Caudate nucleus (tissue), 63 donors: ENCODE measurements at places on chromosomes 16 and 17.

DNA sequence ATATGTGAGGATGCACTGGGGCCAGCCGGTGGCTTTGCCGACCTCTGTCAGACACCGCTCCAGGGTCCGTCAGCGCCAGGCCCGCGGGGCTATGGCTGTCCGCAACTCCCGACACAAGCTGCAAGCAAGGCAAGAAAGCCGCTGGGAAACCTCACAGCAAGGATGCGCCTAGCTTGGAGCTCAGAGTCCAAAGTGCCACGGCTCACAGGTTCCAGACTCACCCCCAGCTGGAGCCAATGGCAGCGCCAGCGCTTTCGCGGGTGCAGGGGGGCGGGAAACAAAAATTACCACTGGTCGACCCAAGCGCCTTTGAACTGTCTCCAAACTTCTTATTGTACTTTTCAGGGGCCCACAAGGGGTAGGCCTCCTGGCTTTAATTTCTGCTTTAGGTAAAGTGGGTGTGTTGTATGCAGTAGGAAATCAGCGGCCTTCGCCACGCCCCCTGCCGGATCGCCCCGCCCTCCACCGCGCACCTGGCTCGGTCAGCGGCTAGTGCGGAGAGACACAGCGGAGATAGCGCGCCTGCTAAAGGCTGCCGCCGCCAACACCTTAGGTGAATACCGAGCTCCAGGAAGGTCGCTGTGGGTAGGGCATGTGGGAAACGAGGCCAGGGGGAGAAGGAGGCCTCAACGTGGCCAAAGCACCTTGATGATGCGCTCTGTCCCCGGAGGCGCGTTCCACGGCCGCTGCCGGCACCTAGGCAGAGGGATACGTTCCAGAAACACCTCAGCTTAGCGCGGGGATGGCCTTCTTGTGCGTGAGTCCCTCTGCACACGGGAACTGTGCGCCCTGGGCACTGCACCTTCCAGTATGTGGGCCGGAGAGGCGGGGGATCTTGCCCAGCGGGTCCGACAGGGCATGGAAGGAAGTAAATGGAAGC, 61.0 kb upstream of the RBL2 start:
- no peak for DNase-seq

GRCh38 chr16:49271363-49271762, 10.3 kb downstream of the CBLN1 start:
- no peak for DNase-seq

GRCh38 chr16:20383106-20384029, 21.2 kb downstream of the PDILT start:
- DNase-seq: peak; percentile 82

- no peak for DNase-seq
Observed at GRCh38 chr16:23423496-23424049, 29.4 kb downstream of the COG7 start.

DNA sequence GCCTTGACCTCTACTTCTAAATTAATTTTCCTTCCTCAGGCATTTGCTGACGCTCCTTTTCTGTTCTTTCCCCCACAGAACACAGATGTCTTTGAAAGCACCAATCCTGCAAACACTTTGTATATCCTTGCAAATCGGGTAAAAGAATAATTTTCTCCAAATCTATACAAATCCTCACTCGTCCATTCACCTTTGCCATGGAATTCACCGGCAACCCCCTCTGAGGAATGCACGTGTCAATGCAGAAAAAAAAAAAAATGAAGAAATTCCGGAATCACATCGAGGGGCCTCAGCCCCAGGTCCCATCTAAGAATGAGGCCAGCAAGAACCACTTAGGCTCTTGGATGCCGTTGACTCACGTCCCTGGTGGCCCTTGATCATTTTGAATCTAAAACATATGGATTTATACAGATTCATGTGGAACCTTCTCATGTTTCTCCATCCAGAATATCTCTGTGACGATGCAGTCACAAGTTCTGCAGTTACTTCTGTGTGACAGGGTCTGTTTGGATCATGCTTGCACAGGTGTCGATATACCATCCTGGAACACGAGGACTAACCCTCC, 136.9 kb downstream of the RBFOX3 start:
- no peak for DNase-seq

GRCh38 chr16:31678649-31679325, 151.1 kb downstream of the AHSP start:
- DNase-seq: no peak

GRCh38 chr17:48134912-48135480, 27.4 kb downstream of the SNX11 start:
- no peak for DNase-seq

- DNase-seq: no peak
Observed at GRCh38 chr17:51676691-51677487, 416.5 kb downstream of the UTP18 start.

DNA sequence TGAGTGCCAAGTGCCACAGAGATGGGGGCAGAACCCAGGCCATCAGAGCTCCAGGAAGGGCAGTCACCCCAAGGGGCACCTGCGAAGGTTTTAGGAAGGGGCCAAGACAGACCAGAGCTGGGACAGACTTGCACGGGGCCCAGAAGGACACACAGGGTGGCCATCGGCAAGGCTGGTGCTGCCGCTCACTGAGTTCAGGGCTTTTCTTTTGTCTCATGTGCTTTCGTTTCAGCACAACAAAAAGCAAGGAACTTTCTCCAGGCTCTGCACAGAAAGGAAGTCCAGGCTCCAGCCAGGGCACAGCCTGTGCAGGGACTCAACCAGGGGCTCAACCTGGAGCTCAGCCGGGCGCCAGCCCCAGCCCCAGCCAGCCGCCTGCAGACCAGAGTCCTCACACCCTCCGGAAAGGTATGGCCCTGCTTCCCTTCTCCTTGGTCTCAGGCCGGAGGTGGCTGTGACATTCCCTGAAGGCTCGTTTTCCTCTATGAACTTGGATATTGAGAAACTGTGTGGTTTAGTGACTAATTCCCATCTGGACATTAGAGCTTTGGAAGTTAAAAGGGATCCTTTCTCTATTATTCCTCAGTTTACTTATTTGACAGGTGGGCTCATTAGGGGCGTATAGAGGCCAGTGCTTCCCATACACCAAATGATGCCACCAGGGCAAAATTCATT, 37.9 kb downstream of the ELAC2 start:
- no peak for DNase-seq

- DNase-seq: no peak
Observed at GRCh38 chr16:50474138-50474537, 74.1 kb upstream of the NKD1 start.

GRCh38 chr17:50042211-50042610, 13.7 kb upstream of the ITGA3 start:
- DNase-seq: no peak

GRCh38 chr16:13042291-13042685, 140.9 kb downstream of the SHISA9 start:
- DNase-seq: no peak

DNA sequence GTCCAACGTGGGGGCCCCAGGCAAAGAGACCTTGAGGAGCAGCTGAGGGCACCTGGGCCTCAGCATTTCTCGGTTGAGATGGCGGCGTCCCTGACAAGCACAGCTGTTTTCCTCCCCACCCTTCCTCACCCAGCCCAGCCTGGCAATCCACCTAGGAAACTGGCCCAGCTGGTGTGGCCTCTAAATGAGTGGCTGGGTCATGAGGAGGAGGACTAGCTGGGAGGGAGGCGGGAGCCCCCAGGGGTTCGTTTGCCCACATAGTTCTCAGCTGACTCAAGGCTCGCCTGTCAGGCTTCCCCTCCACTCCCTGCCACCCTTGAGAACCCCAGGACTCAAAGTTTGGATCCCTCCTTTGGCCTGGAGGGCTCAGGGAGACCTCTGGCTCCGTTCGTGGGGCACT, 5.9 kb downstream of the RNF222 start:
- DNase-seq: no peak

DNA sequence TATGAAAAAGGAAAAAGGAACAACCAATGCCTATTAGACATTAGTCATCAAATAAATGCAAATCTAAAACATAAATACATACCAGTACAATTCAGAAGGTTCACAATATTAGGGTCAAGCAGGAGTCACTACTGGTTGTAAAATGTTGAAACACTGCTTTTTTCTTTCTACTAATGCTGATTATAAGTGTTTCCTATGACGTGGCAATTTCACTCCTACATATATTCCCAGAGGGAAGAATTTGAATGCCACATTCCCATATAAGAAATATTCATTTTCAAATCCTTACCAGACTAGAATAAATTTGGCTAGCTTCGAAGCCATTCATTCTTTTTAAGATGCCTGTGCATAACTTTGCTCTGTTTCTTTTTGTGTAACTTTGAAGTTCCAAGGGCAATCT, 2.6 kb upstream of the KRTAP9-2 start:
- no peak for DNase-seq

DNA sequence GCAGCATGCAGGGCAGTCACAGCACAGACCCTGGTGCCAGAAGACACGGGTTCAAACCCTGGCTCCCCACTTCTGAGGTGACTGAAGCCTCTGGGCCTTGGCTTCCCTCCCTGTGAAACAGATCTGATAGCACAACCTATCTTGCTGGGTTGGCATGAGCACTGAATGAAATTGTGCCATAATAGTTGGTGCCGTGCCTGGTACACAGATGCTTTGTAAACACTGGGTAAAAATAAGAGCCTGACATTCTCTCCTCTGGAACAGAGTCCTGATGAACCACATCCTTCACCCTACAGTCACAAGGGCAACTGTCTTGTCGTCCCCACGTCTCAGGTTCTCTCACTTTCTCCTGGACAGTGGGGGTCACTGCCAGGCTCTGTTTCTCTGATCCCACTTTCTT, 35.7 kb downstream of the NOS2 start:
- DNase-seq: no peak

DNA sequence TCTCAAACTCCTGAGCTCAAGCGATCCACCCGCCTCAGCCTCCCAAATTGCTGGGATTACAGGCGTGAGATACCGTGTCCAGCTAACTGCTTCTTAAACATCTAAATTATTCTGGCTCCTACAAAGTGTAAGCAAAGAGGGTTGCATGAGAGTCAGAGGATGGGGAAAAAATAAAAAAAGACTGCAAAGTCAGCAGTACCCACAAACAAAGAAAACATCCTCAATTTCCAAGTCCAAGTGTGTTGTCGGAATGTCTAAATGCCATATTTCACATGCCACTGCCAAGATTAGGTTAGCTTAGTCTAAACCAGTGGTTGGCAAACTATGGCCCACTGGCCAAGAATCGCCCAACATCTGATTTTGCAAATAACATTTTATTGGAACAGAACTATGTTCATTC, 13.0 kb upstream of the PHLPP2 start:
- DNase-seq: no peak

DNA sequence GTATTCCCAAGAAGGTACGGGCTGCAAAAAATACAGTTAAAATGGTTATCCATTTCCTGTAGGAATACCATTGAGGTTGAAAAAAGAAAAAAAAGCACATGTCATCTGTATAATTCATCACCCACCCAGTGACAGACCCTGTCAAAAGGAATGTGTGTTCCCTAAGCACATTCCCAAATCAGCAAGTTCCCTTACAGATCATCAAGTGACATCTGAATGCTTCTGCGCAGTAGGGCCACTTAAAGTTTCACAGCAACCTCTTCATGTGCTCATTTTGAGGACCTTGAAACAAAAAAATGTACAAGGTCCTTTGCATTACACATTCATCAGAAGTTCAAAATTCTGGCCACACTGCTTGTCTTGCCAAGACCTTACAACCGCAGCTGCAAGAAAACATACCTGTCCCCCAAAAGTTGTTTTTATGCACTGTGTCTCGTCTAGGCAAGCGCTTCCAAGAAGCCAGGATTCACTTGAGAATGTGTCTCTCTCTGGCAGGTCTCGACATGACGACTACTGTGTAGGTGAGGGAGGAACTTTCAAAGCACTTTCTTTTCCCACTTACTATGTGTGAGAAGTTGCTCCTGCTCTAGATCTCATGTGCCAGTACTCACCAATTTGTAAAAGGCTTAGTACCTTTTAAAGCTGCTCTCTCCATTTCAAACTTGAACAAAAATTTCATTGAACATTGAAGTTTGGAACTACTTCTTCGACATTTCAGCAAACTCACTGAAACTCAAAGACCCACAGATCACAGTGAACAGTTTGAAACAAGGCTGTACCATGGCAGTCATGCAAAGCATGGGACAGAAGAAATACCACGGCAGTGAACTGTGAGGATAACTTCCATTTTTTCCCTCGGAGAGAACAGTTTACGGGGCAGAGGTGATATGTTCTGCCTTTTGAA, 4.3 kb upstream of the POLG2 start:
- DNase-seq: no peak

DNA sequence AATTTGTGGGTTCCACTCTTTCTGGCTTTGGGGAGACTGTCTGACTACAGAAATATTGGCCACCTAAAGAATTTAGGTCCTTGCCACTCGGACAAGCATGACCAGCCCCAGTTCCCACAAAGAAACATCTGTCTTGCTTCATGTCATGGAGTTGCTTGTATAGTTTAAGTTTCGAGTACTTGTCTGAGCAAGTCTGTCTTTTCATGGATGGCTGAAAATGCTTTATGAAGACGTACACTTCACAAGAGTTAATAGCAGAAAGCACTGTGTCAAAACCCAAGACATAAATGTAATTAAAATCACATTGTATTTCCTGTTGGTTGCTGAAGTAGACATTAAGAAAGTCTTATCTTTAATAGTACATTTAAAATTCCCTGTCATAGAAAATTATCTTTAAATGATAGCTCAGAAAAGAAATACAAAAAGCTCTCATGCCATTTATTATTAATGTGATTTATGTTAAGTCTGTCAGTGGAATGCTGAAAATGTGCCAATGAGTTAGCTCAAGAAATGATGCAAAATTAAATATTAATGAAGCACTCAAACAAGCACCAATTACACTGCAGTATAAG, 29.8 kb upstream of the XYLT2 start:
- no peak for DNase-seq

DNA sequence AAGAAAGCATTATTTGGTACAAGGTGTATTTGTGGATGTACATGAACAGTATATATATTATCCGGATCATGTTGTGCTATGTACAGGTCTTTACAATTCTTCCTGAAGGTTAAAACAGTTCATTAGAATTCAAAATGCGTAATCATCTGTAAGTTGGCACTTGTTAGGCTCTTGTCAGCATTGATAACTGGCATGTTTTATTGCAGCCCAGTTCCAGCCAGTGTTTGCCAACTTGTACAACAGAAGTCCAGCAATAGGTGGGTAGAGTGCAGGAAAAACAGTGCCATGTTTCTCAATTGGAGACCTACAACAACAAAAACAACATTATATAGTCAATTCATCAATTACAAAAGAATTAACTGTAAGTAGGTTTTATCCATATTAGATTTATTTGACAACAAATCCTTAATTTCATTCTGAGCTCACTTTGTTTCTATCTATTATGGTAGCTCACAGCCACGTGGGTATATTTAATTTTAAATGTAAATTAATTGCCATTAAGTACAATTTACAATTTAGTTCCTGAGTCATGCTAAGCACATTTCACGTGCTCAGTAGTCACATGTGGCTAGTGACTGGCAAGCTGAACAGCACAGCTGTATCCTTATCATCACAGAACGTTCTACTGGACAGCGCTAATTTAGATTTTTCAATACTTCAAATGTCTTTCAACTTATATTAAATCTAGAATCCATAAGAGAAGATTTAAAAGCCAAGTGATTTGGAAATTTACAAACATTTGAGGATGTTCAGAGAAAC, 8.6 kb upstream of the ANKFY1 start:
- no peak for DNase-seq
